GF-D8 (cell line): ENCODE measurements at places on chromosomes 3 and 15.

- DNase-seq, result no peak
Measured at GRCh38 chr3:29033511-29033910, 247.4 kb upstream of the RBMS3 start.

DNA sequence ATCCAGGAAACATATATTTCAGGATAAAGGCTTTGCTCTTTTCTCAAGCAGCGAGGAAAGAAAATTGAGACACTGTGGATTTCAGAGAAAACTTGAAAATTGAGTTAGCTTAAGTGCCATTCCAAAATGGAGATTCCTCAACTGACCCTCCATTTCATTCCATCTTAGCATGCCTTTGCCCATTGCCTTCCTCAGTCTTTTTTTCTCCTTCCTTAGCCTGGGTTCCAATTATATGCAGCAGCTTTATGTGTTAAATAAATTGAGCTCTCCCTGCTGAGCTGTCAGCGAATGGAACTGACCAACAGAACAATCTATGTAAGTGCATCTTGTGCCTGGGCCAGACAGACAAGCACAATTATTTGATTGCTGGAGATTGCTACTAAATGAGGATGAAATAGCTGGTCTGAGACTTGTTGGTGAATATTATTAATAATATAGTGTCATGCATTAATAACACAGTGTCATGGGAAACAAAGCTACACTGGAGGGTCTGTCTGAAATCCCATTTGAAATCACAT, 6.9 kb upstream of the DNAJC19 start:
- DNase-seq, result no peak

- DNase-seq, result no peak
Measured at GRCh38 chr3:141307351-141308059, 60.8 kb upstream of the ZBTB38 start.

DNA sequence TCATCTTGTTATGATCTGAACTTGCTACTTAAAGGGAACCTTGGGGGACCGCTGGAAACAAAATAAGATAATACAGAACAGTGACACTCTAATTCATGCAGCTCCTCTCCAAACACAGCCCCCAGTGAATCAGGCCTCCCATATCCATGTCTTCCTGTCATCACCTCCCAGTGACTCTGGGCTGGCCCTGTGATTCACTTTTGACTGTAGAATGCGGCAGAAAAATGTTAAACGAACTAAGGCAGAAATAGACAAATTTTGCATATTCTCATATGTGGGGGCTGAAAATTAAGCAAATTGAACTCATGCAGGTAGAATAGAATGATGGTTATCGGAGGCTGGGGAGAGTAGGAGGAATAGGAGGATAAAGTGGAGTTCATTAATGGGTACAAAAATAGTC, 20.2 kb upstream of the GADL1 start:
- no peak for DNase-seq

DNA sequence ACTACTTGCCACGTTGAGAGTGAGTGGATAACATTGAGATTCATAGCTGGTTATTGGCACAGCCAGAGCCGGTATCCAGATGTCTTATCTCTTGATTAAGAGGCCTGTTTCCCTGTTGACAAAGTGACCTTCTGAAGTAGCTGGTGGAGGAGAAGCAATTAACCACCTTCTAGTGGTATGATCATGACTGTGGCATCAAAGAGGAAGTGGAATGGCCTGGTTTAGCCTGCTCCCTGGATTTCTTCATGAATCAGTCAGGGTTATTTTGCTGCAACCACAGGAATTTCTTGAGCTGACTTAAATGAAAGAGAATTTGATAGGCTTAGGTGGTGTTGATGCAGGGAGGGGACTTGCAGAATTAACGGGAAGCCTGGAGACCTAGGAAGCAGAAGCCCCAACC, 398.3 kb downstream of the MFSD1 start:
- no peak for DNase-seq

DNA sequence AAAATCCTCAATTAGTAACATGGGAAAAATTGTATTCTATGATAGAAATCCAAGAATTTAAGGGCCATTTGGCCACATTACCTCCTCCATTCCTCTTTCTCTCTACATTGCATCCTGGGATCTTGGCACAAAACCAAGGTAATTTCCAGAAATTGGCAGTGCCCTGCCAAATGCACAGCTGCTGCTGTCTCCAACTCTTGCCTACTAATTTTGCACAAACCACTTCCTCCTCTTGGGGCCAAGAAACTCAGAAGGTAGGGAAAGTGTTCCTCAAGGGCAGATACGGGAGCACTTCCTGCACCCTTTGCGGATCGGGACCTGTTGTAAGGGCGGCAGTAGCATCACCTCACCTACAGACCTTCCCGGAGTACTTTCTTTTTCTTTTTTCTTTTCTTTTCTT, 57.8 kb downstream of the MAP3K13 start:
- DNase-seq, result no peak

DNA sequence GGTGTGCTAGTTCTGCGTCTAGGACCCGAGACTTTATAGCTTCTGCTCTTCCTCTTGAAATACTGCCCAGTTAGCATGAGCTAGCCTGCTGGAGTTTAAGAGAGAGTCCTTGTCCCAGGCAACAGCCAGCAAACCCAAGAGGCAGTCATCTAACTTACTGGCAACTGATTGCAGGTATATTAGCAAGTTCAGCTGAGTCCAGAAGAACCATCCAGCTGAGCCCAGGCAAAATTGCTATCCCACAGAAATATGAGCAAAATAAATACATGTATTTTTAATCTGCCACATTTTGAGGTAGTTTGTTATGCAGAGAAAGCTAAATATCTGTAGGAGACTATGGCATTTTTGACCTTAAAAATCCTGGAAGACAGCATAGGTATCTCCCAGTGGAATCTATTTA, 174.4 kb upstream of the CMC1 start:
- no peak for DNase-seq

DNA sequence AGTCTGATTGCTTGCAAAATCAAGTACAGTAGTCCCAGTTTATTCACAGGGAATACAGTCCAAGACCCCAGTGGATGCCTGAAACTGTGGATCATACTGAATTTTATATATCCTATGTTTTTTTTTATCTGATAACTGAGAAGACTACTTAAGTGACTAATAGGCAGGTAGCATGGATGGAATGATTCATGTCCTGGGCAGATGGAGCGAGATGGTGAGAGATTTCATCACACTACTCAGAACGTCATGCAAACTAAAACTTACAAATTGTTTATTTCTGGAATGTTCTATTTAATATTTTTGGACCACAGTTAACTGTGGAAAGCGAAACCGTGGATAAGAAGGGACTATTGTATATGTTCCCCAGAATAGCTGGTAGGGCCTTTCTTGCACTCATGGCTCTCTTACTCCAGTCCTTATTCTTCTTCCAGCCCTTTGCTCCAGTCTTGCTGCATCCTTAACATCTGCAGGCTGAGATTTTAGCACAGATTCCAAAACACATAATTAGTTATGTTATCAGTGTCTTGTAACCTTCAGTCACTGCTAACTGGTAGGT, 290.0 kb downstream of the ADAMTSL3 start:
- no peak for DNase-seq

DNA sequence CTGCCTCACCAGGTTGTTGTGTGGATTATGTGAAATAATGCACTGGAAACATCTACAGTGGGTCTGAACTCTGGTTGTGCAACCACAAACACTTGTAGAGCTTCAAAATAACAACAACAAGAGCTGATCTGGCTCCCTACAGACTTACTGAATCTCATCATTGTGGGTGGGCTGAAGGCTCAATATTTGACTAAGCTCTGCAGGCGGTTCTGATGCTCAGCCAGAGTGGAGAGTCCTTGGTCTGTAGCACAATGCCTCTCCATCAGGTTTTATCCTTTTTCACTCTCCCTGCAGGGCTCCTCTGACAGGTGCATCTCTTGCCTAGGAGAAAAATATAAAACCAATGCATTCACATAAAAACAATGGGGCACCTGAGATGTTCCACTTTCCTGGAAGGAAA, 456.3 kb upstream of the ONECUT1 start:
- DNase-seq, result no peak

GRCh38 chr3:6526321-6526720, 334.6 kb upstream of the GRM7 start:
- DNase-seq, result no peak

DNA sequence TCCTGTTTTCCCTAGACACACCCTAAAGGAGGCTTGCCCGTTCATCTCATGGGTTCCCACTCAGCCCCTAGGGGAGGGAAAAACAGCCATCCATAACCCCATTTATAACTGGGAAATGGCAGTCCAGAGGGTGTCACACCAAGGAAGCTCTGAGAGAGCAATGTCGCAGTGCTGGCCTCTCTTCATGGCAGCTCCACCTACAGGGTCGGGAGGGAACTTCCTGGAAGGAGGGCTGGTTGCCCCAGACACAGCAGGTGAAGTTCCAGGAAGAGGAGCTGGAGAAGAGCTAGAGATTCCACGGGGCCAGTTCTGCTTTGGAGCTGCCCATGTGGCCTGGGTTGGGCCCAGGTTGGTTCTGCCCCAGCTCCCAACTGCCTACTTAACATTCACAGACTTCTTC, 22.3 kb upstream of the LINGO1 start:
- DNase-seq, result no peak

- no peak for DNase-seq
Measured at GRCh38 chr3:157700405-157700804, 197.2 kb upstream of the VEPH1 start.

- DNase-seq, result no peak
Measured at GRCh38 chr3:34305266-34305665, 506.8 kb downstream of the PDCD6IP start.

- DNase-seq, result peak; percentile 17
Measured at GRCh38 chr3:43641306-43642114, 19.7 kb upstream of the ANO10 start.

GRCh38 chr15:91688811-91689210, 164.7 kb upstream of the SLCO3A1 start:
- no peak for DNase-seq

GRCh38 chr15:37425541-37425940, 325.2 kb upstream of the MEIS2 start:
- no peak for DNase-seq

GRCh38 chr15:59292442-59293151, 80.1 kb downstream of the MYO1E start:
- DNase-seq, result no peak
